ENCODE measurements at places on chromosomes 7 and 10. TPM values are rescaled to one million over a fixed set of nuclear protein-coding genes. Genes with fewer than 3 reads are reported as not detected.

CD36 gene
- total RNA-seq = 3.8 TPM

SPDYE2 gene
- total RNA-seq = not detected

COL1A2 gene
- total RNA-seq = 169 TPM

CRHR2 gene
- total RNA-seq = 0.38 TPM

CROT gene
- total RNA-seq = 11.1 TPM

TMEM130 gene
- not detected for total RNA-seq

DNA sequence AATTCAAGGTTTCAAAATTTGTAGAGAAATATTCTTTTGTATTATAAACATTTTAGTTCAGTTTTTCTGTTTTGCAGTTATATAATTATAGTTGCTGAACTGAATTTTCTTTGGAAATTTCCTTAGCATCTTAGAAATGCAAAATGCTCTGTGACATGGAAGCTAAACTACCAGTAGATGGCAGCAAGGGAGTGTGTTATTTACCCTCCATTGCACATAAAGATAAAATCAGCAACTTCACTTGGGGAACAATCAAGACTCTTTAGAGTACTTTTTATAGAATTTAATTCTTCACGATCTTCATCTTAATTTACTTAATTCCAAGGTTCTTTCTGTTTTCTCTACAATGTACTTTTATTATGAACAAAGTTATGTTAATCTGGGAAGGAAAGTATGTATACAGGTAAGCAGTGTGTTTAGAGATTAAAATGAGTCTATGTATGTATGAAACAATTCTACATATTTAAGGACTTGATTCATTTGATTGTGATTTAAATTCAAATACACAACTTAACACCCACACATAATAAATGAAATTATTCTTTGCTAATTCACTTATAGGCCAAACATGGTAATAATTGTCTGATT, 404.2 kb downstream of the THSD7A start:
- H3K27me3 ChIP-seq = peaks cover 1% of the 10 kb centered on the region

- no peaks in the 10 kb centered on the region for H3K27me3 ChIP-seq
- H3K36me3 ChIP-seq = peaks cover 4% of the 10 kb centered on the region
- H3K4me1 ChIP-seq = no peaks in the 10 kb centered on the region
- DNase-seq = no peak
Observed at GRCh38 chr7:100044718-100045117, 4.9 kb upstream of the ZSCAN21 start.

DNA sequence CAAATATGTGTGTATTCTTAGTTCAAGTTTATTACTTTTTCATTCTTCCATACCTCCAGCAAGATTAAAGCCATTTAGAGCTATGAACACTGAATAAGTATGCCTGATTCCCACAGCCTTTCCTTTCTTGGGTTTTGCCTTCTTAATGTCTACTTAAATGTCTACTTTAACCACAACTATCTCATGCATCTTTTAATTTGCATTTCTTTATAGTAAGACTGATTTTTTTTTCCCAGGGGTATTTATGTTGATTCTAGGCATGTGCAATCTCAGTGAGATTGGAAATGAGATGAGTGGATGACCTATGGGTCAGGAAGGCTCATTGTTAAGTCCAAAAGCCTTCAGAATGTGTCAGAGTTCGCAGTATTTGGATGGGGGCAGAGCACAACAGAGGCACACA, 3.6 kb downstream of the PCBD1 start:
- no peak overlapping the region for H3K27ac ChIP-seq
- H3K4me1 ChIP-seq = peaks cover 29% of the 10 kb centered on the region
- DNase-seq = no peak
- H3K4me3 ChIP-seq = no peak overlapping the region

DNA sequence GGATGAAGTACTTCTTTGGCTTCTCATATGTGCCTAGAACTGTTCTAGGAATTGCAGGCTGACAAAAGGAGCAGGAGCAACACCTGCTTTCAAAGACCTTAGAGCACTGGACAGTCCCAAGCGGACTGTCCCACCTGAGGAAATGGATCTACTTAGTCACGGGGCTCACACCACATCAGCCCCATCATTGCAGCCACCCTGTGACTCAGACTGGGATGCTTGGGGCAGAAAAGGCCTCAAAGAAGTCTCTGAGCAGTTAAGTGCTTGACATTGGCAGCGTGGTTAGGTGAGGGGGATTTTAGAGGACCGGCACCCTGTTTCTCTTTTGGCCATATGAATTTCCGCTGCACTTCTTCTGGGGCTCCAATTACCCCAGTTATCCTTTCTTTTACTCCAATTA, 256.6 kb downstream of the USP6NL start:
- no peaks in the 10 kb centered on the region for H3K4me1 ChIP-seq
- H3K36me3 ChIP-seq = peaks cover 9% of the 10 kb centered on the region
- DNase-seq = no peak
- peaks cover 12% of the 10 kb centered on the region for H3K27me3 ChIP-seq
- no peak overlapping the region for H3K4me3 ChIP-seq

GRCh38 chr10:123726836-123727235, 60.7 kb downstream of the GPR26 start:
- no peaks in the 10 kb centered on the region for H3K27me3 ChIP-seq
- H3K36me3 ChIP-seq = no peaks in the 10 kb centered on the region
- no peak overlapping the region for H3K4me3 ChIP-seq
- no peak overlapping the region for H3K27ac ChIP-seq
- DNase-seq = no peak

DNA sequence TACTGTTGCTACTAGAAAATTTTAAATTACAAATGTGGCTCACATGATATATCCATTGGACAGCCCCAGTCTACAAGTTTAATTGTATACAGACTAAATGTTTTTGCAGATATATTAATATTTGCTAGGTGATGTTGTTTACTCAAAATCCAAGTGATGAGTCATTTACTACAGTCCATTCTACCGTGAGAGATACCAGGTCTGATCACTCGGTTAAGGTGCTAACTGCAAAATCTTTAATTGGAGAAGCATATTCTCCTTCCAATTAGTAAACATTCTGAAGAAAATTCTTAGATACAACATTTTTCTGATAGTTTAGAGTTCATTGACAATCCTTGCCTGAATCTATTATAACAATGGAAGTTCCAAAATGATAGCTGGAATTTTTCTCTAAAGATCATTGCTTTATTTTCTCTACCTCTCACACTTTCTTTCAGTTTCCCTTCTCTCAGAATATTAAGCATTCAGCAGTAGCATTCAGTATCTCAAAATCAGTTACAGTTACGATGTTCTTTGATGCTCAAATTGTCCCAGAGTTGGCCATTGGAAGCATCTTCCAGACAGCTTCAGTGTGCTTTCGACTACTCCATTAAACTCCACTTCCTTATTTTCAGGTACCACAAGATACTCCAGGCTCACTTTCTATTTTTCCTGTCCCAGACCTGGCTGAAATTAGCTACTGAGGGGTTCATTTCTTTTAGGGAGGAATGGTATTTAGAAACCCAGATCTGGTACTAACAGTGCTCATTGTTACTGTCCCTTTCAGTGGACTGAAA, 2.3 kb downstream of the ABCB1 start:
- no peaks in the 10 kb centered on the region for H3K4me1 ChIP-seq
- H3K27ac ChIP-seq = no peak overlapping the region
- no peaks in the 10 kb centered on the region for H3K36me3 ChIP-seq
- no peak overlapping the region for H3K4me3 ChIP-seq

DNA sequence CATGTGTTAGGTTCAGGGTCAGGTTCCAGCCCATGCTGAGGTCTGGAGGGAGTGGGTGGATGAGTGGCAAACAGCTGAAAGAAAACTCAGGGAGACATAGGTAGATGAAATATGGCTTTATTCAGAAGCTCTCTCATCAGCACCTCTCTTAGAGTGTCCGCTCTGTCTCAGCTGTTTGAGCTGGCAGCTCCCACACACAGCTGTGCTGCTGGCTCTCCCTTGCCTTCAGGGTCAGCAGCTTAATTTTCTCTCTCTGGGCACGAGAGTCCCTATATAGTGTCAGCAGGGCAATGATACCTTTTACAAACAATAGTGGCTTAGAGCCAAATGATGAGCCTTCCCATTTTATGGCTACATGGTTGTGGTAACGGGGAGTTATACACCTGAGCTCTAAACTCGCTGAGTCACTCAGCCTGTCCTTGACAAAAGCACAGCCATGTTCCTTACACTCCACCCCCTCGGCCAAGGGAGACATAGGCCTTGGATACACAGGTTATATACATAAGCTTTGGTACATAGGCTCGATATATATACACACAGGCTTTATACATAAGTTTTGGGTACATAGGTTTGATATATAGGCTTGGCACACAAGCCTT, 10.4 kb downstream of the RNF133 start:
- H3K27me3 ChIP-seq = peaks cover 1% of the 10 kb centered on the region
- no peak overlapping the region for H3K4me3 ChIP-seq
- DNase-seq = no peak
- peaks cover 7% of the 10 kb centered on the region for H3K36me3 ChIP-seq
- peaks cover 3% of the 10 kb centered on the region for H3K4me1 ChIP-seq
- no peak overlapping the region for H3K27ac ChIP-seq

DNA sequence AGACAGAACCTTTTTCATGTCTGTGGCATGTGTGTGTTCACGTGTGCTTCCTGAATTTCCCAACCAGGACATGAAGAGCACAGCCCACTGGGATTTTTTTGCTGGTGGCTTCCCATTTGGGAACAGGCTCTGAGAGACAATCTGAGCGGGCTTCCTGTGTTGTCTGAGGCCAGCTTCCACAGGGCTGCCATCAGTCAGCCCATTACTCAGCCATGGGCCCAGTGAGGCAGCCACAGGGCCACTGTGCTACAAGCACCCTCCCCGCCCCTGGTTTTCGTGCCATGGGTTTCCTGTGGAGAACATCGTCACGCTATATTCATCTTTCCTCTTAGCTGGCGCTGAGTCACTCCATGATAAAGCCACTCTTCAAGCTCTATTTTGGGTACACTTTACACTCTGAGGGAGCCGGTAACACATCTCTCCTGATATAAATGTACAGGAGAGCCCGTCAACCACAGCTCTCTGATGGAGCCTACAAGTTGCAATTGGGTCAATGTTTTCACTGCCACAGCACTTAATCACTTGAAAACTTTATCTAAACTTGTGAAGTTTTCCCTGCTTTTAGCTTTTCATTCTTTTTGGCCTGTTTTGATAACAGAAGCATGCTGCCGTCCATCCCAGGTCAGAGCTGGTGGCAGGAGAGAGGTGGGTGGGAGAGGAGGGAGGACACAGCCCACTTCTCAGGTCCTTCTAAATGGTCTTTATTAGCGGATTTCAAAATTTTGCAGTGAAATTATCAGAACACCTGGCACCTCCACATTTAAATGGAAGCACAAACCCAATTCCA, 96.9 kb downstream of the HIPK2 start:
- peaks cover 4% of the 10 kb centered on the region for H3K36me3 ChIP-seq
- H3K4me1 ChIP-seq = peaks cover 35% of the 10 kb centered on the region
- H3K4me3 ChIP-seq = no peak overlapping the region
- H3K27me3 ChIP-seq = peaks cover 4% of the 10 kb centered on the region

GRCh38 chr7:98276241-98276761, 5.2 kb upstream of the BRI3 start:
- no peak overlapping the region for H3K27ac ChIP-seq
- peaks cover 7% of the 10 kb centered on the region for H3K4me1 ChIP-seq
- no peak for DNase-seq
- H3K4me3 ChIP-seq = no peak overlapping the region
- no peaks in the 10 kb centered on the region for H3K36me3 ChIP-seq

DNA sequence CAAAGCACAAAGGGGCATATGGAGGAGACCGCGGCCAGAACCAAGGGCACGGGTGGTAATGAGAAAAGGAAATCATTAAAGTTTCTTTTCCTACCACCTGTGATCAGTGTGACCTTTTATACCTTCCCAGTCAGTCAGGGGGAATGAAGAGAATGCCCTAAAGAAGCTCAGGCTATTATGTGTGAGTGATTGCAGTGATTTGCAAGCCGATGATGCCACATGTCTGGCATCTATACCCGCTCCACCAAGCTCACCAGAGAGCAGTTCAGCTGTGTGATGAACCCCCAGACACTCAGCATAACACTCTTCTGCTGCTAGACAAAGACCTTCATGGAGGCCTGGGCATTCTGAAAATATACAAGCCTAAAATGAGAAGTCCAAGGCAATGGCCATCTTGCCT, 106.2 kb upstream of the AGK start:
- H3K27ac ChIP-seq = no peak overlapping the region
- H3K4me3 ChIP-seq = no peak overlapping the region
- no peak for DNase-seq
- peaks cover 3% of the 10 kb centered on the region for H3K36me3 ChIP-seq
- peaks cover 5% of the 10 kb centered on the region for H3K27me3 ChIP-seq

DNA sequence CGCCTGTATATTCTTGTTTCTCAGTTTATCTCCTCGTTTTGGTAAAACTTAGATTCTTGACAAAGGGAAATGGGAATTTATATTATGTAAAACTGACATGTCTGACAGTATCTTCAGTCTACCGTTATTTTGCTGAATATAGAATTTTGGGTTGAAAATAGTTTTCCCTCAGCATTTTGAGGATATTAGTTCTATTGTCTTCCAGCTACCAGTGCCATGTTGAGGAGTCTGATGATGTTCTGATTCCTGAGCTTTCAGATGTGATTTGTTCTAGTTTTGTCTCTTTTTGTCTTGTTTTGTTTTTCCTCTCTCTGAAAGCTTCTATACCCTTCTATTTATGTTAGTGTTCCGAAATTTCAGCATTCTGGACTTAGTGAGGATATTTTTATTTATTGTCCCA, 8.0 kb upstream of the PRKAR2B start:
- peaks cover under 1% of the 10 kb centered on the region for H3K4me1 ChIP-seq
- no peak overlapping the region for H3K27ac ChIP-seq
- peaks cover 1% of the 10 kb centered on the region for H3K36me3 ChIP-seq
- peaks cover 4% of the 10 kb centered on the region for H3K27me3 ChIP-seq

GRCh38 chr7:79454361-79454960, 994 bp upstream of the MAGI2 start:
- peaks cover 12% of the 10 kb centered on the region for H3K36me3 ChIP-seq
- peaks cover 20% of the 10 kb centered on the region for H3K4me1 ChIP-seq
- peak; percentile 57 for DNase-seq
- peak overlapping the region; percentile 62 for H3K27ac ChIP-seq

GRCh38 chr10:8616166-8616565, 561.7 kb downstream of the GATA3 start:
- no peaks in the 10 kb centered on the region for H3K36me3 ChIP-seq
- no peaks in the 10 kb centered on the region for H3K27me3 ChIP-seq
- H3K4me3 ChIP-seq = no peak overlapping the region
- no peak for DNase-seq
- H3K27ac ChIP-seq = no peak overlapping the region
- peaks cover 4% of the 10 kb centered on the region for H3K4me1 ChIP-seq

DNA sequence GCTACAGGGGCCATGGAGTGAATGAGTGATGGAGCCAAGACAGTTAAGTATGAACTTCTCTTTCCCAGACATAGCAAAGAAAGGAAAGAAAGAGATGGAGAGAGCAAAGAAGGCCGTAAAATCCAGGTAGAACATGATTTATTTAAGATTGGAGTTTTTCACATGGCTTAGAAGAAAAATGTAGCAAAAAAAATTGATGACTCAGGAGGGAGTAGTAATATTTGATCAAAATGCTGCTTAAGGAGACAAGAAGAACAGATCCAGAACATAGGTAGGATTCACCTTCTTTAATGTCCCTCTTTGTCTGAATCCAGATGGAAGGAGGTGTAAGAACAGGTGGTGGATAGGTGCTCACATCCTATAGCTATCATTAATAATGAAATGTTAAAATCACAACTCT, 51.0 kb upstream of the GLCCI1 start:
- no peaks in the 10 kb centered on the region for H3K36me3 ChIP-seq
- peaks cover 1% of the 10 kb centered on the region for H3K27me3 ChIP-seq
- DNase-seq = no peak
- H3K4me3 ChIP-seq = no peak overlapping the region

- no peaks in the 10 kb centered on the region for H3K4me1 ChIP-seq
- no peak overlapping the region for H3K27ac ChIP-seq
- H3K36me3 ChIP-seq = no peaks in the 10 kb centered on the region
- no peak for DNase-seq
Observed at GRCh38 chr7:13628239-13629001, 361.0 kb downstream of the ETV1 start.

All from endothelial cell (in vitro differentiated cells).